ENCODE measurements at places on chromosomes 2 and 18. TPM values are rescaled to one million over a fixed set of nuclear protein-coding genes. Genes with fewer than 3 reads are reported as not detected.

GRCh38 chr2:173134703-173135102, 59.1 kb downstream of the MAP3K20 start:
- no peak for DNase-seq

DNA sequence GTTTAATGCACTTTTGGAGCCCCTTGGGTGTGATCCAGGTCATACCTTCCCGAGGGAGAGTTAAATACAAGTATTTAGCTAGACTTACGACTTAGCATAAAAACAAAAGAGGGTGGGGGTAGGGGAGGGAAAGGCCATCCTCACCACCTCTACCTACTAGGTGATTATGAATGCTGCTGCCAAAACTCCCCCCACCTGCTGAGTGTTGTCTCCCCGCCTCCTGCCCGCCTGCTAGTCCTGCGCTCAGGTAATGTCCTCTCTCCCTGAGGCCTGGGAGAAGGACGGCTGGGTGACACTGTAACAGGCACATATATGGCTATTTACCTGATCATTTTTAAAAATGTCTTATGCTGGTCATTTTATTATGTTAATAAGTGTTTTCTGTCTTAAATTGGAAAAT, 3.0 kb upstream of the NCKAP5 start:
- no peak for DNase-seq

GRCh38 chr18:5868218-5868854, 27.0 kb downstream of the TMEM200C start:
- no peak for DNase-seq

GRCh38 chr2:64675860-64676259, 22.1 kb upstream of the SERTAD2 start:
- DNase-seq, result peak; percentile 71

DNA sequence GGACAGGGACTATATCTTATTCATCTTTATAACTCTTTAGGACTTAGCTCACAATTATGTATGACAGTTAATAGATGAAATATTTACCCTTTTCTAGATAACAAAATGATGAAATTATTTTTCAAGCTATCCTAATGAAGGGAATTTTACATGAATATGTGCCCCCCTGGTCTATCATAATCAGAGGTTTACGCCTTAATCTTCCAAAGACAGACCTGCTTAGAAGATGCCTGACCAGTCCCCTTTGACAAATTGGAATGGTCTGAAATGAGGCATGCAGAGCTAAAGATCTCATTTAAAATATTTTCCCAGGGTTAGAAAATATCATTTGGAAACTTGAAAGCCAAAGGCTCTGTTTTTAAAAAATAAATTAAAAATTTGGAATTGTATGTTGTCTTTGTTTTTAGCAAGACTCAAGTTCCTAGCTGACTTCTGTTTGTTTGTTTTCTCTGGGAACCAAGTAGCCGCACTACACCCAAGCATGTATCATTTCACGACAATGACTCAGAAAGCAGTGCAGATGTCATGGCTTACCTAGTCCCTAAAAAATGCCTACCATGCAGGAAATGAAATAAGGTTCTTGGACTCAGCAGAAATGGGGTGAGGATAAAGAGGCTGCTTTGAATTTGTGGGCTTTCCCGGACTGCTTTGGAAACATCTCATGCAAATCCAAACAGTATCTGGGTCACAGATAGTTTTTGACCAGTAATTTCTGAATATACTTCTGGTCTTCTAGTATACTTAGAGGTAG, 162.1 kb downstream of the ZEB2 start:
- no peak for DNase-seq

DNA sequence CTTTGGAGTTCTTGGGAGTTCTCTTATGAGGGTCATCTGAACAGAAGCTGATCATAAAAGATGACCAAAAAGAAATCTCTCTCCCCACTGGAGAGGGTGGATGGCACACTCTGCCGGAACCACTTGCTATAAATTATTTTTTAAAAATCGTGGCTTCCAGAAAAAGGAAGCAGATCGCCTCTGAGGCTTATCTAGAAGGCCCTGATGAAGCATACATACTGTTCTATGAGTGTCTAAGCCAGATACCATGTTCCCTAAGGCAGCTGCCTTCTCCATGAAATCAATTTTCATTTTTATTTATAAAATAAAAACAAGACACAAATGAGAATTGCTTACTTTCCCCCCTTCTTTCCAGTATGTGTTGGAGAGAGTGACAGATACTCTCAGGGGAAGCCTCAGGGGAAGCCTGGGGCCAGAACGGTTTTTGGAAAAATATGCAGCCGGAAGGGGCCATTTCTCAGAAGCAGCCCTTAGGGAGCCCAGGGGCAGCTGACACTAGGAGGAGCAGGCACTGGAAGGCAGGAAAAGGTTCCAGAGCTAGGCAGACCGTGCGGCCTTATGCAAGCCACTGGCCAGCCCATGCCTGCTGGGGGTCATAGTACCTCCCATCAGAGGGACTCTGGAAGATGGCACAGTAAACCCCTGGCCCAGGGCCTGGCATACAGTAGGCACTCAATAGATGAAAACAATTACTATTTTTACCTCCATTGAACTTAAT, 130.6 kb downstream of the CABLES1 start:
- no peak for DNase-seq

The NEU4 gene
- total RNA-seq, result not detected

DNA sequence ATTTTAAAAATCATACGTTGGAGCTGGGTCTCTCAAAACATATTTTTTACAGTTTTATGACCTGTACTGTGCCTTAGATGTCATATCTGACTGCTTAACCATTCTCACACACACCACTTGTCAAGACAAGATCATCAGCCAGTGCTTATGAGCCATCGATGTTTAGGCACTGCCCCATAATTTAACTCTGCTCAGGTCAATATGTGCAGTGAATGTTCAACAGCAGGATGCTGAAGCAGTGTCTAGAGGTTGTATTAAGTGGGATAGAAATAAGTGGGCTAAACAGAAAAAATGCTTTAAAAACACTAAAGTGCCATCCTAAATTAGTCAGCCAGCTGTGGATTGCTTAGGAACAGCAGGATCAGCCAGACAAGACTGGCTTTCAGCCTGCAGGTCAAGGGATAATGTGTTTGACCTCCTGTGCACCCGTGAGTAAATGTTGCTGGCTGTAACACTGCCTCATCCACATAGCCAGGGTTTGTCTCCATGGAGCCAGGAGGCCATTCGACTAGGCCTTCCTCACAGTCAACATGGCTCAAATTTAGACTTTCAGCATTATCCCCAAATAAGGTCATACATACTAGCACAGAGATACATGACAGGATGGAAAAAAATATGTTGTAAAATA, 139.0 kb upstream of the NXPH2 start:
- DNase-seq, result no peak

DNA sequence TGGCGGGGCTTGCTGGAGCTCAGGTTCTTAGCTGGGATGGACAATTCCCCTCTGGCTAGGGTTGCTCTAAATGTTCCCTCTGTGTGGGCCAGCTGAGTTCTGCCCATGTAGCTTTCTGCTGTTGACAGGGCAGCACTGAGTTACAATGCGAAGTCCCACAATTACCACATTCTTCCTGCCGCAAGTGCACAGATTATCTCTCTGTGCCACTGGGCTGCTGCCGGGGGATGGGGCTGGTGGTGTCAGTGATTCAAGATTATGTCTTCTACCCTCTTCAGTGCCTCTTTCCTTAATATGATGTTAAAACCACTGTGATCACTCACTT, 708.1 kb downstream of the SLC4A3 start:
- DNase-seq, result no peak

GRCh38 chr18:580154-580553, at the start of gene CETN1:
Gene CETN1, plus strand, starts transcription at chr18:580380. Its CDS starts 29 bp downstream, at chr18:580409.
- DNase-seq, result no peak

DNA sequence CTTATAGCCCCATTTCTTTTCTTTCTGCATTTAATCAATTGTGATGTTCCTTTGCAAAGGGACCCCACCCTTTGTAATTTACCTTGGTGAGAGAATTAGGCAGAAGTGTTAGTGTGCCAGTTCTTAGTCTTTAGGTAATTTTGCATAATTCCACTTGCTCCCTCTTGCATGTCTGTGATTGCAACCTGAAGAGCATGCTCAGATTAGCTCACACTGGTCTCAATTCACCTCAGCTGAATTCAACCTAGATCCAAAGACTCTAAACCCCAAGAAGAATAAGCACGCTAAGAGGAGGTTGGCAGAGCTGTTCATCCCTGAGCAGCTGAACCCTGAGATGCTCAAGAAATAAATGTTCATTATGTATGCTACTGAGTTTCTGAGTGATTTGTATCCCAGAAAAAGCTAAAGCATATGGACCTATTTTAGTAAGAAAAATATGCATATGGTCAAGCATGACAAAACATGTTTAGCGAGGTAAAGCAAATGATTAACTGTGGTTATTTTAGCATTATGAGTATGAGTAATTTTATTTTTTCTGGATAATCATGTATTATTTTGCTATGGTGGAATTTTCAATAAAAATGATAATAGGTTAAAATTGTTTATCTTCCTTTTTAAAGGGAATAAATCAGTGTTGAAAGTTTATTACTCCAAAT, 299.2 kb upstream of the ZSWIM2 start:
- no peak for DNase-seq

- DNase-seq, result no peak
Measured at GRCh38 chr2:181393472-181393871, 63.7 kb upstream of the ITGA4 start.

The SERPINB7 gene
- not detected for total RNA-seq

The MAB21L4 gene
- total RNA-seq, result not detected

GRCh38 chr2:108870069-108870644, 83.6 kb downstream of the CCDC138 start:
- no peak for DNase-seq

- DNase-seq, result no peak
Measured at GRCh38 chr2:62475172-62476011, 30.6 kb downstream of the TMEM17 start.

The WDR12 gene
- total RNA-seq, result 18.7 TPM

DNA sequence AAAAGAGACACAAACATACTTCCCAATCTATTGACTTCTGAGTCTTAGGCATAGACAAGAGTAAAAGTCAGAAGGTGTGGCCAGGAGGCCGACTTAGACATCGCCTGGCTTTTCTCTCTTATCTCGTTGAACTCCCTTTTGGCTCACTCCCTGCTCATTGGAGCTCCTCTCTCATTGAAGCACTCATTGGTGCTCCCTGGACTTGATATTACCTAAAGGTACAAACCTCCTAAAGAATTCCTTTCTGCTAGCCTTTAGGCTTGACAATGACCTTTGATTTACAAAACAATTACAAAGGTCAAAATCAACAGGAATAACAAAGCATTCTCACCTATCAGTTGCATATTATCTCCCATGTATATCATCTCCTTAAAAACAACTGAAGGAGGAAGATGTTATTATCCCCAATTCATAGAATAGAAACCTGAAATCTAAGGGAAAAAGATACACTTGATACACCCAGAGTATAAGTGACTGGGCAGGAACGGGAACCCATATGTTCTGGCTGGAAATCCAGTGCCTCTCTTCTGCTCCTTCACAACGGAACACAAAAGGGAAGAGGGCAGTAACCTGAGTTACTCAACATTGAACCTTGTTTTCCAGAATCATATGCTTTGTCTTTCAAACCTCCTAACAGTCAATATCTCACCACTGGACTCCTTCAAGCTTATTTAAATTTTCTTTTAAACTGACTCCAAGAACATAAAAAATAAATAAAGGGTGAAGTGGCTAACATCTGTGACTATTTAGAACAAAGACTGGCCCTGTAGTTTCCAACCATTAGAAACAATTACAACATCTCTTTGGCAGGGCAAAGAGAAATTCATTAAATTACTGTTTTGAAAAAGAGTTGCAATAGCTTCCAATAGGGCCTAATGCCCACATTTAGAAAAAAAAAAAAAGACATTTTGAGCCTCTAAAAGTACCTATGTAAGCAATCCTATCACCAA, 1247.9 kb downstream of the LRP1B start:
- DNase-seq, result no peak

The LIMS3 gene
- total RNA-seq, result 1.3 TPM

DNA sequence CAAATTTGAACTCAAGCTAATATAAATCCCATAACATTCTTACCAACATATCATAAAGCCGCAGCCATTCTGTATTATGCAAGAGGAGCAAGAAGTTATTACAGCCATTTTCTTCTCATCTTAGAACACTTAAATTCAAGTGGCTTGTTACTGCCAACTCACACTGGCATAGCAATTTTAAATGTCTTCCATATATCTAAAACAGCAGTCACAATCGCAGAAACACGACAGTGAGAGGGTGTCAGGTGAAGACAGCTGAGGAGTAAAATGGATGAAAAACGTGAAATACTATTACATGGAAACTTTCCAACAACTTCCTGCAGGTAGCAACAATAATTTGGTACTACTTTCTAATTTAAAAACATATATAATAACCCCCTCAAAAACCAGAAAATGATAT, 17.9 kb downstream of the PPP3R1 start:
- DNase-seq, result no peak

- DNase-seq, result no peak
Measured at GRCh38 chr2:83054751-83055150, 1404.3 kb downstream of the SUCLG1 start.

DNA sequence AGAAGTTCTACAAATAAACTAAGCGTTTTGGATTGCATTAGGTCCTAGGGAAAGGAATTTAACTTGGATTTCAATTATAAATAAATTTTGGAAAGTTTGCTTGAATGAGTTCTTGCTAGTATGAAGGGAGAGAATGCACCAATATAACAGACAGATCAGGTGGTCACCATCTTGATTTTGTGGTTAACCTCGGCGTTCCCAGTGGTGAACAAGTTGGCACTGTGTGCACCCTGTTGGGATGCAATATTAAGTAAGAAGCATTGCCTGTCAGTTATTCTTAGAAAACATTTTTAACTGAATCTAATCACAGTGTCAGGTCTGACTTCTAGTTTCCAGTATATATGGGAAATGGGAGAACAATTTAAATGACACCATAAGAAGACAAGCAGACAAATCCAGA, 673.4 kb downstream of the SLC4A3 start:
- DNase-seq, result no peak

DNA sequence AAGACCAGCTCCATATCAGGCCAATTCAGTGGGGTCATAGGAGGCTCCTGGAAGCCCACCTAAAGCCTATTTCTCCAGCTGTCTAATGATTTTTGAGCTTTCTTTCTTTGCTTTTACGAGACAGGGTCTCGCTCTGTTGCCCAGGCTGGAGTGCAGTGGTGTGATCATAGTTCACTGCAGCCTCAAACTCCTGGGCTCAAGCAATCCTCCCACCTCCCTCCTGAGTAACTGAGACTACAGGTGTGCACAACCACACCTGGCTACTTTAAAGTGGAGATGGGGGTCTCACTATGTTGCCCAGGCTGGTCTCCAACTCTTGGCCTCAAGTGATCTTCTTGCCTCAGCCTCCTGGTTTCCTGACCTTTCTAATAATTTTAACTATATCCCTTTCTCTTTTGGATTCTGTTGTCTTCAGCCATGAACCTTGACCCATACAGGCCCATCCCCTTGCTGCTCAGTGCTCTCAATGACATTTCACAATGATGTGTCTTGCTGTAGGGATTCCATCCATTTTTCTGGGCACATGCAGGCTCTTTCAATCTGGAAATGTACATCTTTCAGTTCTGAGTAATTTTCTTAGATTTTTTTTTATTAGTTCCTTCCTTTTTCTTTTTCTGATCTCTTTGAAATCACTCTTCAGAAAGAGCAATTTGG, 29.7 kb downstream of the GNLY start:
- no peak for DNase-seq

- no peak for DNase-seq
Measured at GRCh38 chr2:9302755-9303154, 96.1 kb downstream of the ASAP2 start.

- no peak for DNase-seq
Measured at GRCh38 chr18:44341759-44342158, 338.9 kb upstream of the SETBP1 start.

The ZSCAN30 gene
- total RNA-seq, result 20.8 TPM

GRCh38 chr2:26574900-26575560, 66.1 kb downstream of the CIB4 start:
- no peak for DNase-seq

- no peak for DNase-seq
Measured at GRCh38 chr2:157375384-157375783, 49.8 kb upstream of the ERMN start.

- DNase-seq, result no peak
Measured at GRCh38 chr2:66872986-66873754, 438.2 kb downstream of the MEIS1 start.
